ENCODE measurements at places on chromosomes 4 and X. TPM values are rescaled to one million over a fixed set of nuclear protein-coding genes. Genes with fewer than 3 reads are reported as not detected.
A peak's percentile ranks its signal among the peaks of the same experiment; 100 is the strongest.

Gene DEFB131A
- polyA plus RNA-seq: not detected

Gene SSX1
- not detected for polyA plus RNA-seq

Gene EDA
- polyA plus RNA-seq: 2.9 TPM

Gene PDCL2
- not detected for polyA plus RNA-seq

Gene SLITRK2
- 0.34 TPM for polyA plus RNA-seq

Gene CFP
- 2.1 TPM for polyA plus RNA-seq

Gene NPY1R
- polyA plus RNA-seq: 19.2 TPM

Gene CDX4
- not detected for polyA plus RNA-seq

Gene PABPC4L
- polyA plus RNA-seq: 0.47 TPM

- H3K36me3 ChIP-seq: no peaks in the 10 kb centered on the region
- H3K27me3 ChIP-seq: no peaks in the 10 kb centered on the region
- no peak overlapping the region for H3K27ac ChIP-seq
- no peak overlapping the region for H3K4me3 ChIP-seq
- DNase-seq: no peak
Observed at GRCh38 chr4:38180456-38180855, 220.3 kb downstream of the PTTG2 start.

DNA sequence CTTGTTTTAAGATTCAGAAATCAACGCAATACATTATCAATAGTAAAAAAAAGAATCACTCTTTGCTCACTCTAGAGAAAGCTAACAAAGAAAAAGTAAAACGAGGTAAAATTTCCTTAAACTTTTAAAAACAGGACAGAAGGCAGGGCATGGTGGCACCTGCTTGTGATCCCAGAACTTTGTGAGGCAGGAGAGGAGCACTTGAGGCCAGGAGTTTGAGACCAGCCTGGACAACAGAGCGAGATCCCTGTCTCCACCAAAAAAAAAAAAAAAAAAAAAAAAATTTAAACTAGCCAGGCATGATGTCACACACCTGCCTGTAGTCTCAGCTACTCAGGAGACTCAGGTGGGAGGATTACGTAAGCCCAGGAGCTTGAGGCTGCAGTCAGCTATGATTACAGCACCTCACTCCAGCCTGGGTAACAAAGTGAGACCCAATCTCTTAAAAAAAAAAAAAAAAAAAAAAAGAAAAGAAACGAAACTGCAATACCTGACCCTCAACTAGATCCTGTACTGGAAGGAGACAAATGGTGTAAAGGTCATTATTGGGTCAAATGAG is 3.5 kb downstream of the CCNI start:
- no peak for DNase-seq
- peaks cover 2% of the 10 kb centered on the region for H3K4me1 ChIP-seq
- no peak overlapping the region for H3K27ac ChIP-seq
- H3K4me3 ChIP-seq: peak overlapping the region; percentile 95

DNA sequence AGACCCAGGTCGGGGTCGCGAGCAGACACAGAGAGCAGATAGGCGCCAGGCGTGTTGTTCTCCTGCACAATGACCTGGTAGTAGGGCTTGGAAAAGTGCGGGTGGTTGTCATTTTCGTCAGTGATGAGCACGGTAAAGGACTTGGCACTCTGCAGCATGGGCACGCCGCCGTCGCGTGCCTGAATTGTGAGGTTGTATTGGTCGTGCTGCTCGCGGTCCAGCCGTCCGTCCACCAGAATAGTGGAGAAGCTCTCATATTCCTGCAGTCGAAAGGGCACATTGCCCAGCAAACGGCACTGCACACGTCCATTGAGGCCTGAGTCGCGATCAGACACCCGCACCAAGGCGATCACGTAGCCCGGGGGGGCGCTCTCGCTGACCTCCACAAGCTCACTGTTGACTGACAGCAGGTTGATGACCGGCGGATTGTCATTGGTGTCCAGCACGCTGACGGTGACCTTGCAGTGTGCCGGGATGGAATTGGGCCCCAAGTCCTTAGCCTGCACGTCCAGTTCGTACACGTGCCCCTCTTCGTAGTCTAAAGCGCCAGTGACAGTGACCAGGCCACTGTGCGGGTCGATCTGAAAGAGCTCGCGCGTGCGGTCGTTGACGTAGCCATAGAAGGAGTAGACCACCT is 2.8 kb downstream of the PCDH19 start:
- no peak overlapping the region for H3K27ac ChIP-seq
- H3K27me3 ChIP-seq: peaks cover 31% of the 10 kb centered on the region
- H3K4me3 ChIP-seq: no peak overlapping the region
- H3K36me3 ChIP-seq: no peaks in the 10 kb centered on the region

GRCh38 chr4:124265701-124266100 is 446.8 kb downstream of the ANKRD50 start:
- no peaks in the 10 kb centered on the region for H3K4me1 ChIP-seq
- DNase-seq: no peak
- no peaks in the 10 kb centered on the region for H3K27me3 ChIP-seq

- peak; percentile 74 for DNase-seq
- H3K4me1 ChIP-seq: peaks cover 12% of the 10 kb centered on the region
- no peak overlapping the region for H3K27ac ChIP-seq
- peak overlapping the region; percentile 77 for H3K4me3 ChIP-seq
- no peaks in the 10 kb centered on the region for H3K36me3 ChIP-seq
Observed at GRCh38 chr4:153154007-153154975, 50.0 kb upstream of the TRIM2 start.

- DNase-seq: no peak
- H3K4me1 ChIP-seq: peaks cover 5% of the 10 kb centered on the region
- H3K27ac ChIP-seq: no peak overlapping the region
- no peaks in the 10 kb centered on the region for H3K27me3 ChIP-seq
- H3K36me3 ChIP-seq: no peaks in the 10 kb centered on the region
Observed at GRCh38 chr4:139635966-139636365, 29.7 kb upstream of the MGST2 start.

DNA sequence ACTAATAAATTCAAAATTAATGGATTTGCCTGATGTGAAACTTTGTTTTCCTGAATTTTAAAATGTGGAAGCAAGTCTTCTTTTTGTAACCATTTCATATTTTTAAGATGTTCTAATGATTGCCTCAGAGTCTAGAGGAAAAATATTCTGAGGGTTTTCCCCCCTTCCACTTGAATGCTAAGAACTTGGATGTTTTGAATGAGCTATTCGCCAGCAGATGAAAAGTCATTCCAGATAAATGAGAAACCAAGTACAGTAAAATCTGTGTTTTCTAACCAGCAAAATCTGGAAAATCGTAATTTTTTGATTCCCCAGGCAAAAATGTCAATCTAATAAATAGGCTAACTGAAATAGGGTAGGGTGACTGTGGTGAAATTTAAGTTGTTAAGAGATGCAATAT is 45.6 kb downstream of the SLIT2 start:
- no peaks in the 10 kb centered on the region for H3K36me3 ChIP-seq
- no peaks in the 10 kb centered on the region for H3K4me1 ChIP-seq
- no peak overlapping the region for H3K4me3 ChIP-seq
- no peak for DNase-seq

- DNase-seq: no peak
- no peak overlapping the region for H3K4me3 ChIP-seq
- H3K27me3 ChIP-seq: no peaks in the 10 kb centered on the region
- H3K36me3 ChIP-seq: no peaks in the 10 kb centered on the region
- H3K4me1 ChIP-seq: no peaks in the 10 kb centered on the region
- no peak overlapping the region for H3K27ac ChIP-seq
Observed at GRCh38 chr4:52579602-52580272, 79.4 kb downstream of the USP46 start.

- peaks cover 8% of the 10 kb centered on the region for H3K4me1 ChIP-seq
- no peak for DNase-seq
- H3K27ac ChIP-seq: no peak overlapping the region
- H3K4me3 ChIP-seq: no peak overlapping the region
- peaks cover 15% of the 10 kb centered on the region for H3K36me3 ChIP-seq
Observed at GRCh38 chr4:2253160-2254084, 8.5 kb downstream of the MXD4 start.

- no peak for DNase-seq
- H3K27me3 ChIP-seq: peaks cover 9% of the 10 kb centered on the region
- peak overlapping the region; percentile 71 for H3K27ac ChIP-seq
- H3K4me1 ChIP-seq: no peaks in the 10 kb centered on the region
- H3K36me3 ChIP-seq: no peaks in the 10 kb centered on the region
Observed at GRCh38 chrX:10157543-10157942, 768 bp downstream of the CLCN4 start.

DNA sequence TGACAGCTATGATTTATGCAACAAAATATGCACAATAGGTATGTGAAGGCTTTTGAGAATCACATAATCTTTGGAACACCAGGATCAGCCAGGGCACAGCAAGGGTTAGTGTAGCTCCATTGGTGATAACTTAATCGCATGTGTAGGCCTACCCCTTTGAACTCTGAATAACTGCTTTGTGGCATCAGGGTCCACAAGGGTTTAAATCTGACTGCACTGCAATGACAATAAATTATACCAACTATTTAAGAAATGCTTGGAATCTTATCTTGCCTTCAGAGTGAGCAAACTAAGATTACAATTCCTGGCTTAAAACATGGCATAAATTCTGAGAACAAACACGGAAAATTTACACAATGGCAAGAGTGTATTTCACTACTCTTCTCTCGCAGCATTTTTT is 245.8 kb downstream of the FBXO8 start:
- H3K4me3 ChIP-seq: no peak overlapping the region
- no peaks in the 10 kb centered on the region for H3K36me3 ChIP-seq
- no peaks in the 10 kb centered on the region for H3K27me3 ChIP-seq
- no peak overlapping the region for H3K27ac ChIP-seq
- no peaks in the 10 kb centered on the region for H3K4me1 ChIP-seq

- no peaks in the 10 kb centered on the region for H3K36me3 ChIP-seq
- no peaks in the 10 kb centered on the region for H3K27me3 ChIP-seq
- H3K27ac ChIP-seq: no peak overlapping the region
- DNase-seq: no peak
- H3K4me3 ChIP-seq: no peak overlapping the region
- H3K4me1 ChIP-seq: no peaks in the 10 kb centered on the region
Observed at GRCh38 chr4:159697322-159698283, 594.7 kb downstream of the RAPGEF2 start.

- H3K4me3 ChIP-seq: no peak overlapping the region
- no peaks in the 10 kb centered on the region for H3K4me1 ChIP-seq
- H3K27me3 ChIP-seq: no peaks in the 10 kb centered on the region
- no peak for DNase-seq
- no peaks in the 10 kb centered on the region for H3K36me3 ChIP-seq
Observed at GRCh38 chr4:2102045-2102883, 43.1 kb downstream of the NAT8L start.

DNA sequence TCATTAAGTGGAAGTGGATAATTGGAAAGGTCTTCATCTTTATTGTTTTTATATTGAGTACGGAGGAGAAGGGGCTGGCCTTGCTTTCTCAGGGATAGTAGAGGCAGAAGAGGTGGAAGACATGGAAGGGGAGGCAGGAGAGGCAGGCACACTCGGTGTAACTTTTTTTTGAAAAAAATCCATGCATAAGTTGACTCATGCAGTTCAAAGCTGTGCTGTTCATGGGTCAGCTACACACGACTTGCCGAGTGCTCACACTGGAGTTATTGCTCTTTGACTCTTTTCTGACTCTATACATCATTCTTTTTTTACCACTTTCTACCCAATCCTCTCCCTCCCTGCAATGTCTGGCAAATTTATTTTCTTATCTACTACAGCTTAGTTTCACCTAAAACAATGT is 158.3 kb upstream of the AADAT start:
- H3K27me3 ChIP-seq: no peaks in the 10 kb centered on the region
- no peaks in the 10 kb centered on the region for H3K4me1 ChIP-seq
- H3K36me3 ChIP-seq: no peaks in the 10 kb centered on the region
- H3K27ac ChIP-seq: no peak overlapping the region
